ENCODE measurements at places on chromosomes 1 and 21.
A peak's percentile ranks its signal among the peaks of the same experiment; 100 is the strongest.

- DNase-seq, result no peak
Measured at GRCh38 chr1:178945763-178946266, 74.9 kb upstream of the ANGPTL1 start.

DNA sequence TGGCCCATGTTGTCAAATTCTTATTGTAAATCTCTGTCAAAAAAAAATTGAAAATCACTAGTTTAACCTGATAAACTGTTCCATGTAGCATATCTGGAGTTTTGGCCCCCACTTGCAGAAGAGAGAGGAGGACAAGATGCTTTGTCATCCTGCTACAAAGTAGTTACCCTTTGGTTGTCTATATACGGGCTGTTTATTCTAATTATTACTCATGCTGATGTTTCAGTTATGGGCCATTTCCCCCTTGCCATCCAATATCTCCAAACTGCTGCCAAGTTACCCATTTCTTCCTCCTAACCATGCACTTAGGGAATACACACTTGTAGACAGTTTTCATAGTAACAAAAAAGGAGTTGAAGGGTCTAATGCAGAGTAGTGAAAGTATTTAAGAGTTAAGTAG is 22.6 kb downstream of the STX12 start:
- no peak for DNase-seq

DNA sequence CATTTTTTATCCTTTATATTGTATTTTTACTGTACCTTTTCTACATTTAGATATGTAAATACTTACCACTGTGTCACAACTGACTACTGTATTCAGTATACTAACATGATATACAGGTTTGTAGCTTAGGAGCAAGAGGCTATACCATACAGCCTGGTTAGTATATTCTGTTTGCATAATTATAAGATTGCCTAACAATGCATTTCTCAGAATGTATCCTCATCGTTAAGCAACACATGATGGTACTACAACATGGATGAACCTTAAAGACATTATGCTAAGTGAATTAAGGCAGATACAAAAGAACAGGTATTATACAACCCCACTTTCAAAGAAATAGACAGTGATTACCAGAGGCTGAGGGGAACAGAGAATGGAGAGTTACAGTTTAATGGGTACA is 62.7 kb downstream of the RUSC1 start:
- no peak for DNase-seq

GRCh38 chr1:200862713-200863415 is 9.9 kb upstream of the GPR25 start:
- no peak for DNase-seq

DNA sequence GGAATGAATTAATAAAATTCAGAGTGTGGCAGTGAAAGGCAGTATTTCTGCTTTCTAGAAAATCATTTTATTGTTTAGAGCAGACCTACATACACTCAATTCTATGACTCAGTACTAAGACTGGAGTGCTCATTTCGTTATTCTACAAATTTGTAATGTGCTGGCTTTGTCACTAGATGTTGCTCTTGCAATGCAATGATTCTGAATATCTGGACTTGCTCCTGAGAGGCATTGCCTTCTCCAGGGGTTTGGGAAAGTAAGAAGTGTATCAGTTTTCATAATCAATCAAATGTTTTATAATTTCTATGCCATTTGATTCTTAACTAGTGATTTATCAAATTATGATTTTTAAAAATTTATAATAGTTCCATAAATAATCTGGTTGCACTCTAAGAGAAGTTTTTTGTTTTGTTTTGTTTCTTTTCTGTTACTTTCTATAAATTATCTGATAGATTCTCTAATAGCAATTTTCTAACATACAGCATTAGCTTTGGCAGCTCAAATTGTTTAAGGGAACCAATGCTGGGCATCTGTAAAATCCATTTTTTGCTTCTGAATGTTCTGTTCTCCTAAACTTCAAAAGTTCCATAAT is 280.5 kb upstream of the SGIP1 start:
- DNase-seq, result peak; percentile 13
